ENCODE measurements at places on chromosomes 4 and X.

DNA sequence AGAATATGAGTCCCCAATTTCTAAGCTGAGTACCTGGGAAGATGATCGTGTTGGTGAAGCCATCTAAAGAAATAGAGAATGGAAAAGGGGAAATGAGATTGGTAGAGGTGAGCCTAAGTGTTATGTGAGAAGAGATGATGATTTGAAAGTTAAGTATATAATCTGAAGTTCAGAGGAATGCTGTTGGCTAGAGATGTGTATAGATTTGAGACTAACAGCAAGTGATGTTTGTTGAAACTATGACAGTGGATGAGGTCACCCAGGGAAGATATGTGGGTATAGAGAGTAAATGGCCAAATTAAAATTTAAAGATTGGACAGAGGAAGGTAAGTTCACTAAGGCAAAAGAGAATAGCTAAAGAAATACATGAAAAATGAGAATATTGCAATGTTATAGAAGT is 324.2 kb downstream of the MAPK10 start:
- no peak for DNase-seq

GRCh38 chrX:88944661-88945060 is 197.6 kb downstream of the CPXCR1 start:
- DNase-seq: no peak

DNA sequence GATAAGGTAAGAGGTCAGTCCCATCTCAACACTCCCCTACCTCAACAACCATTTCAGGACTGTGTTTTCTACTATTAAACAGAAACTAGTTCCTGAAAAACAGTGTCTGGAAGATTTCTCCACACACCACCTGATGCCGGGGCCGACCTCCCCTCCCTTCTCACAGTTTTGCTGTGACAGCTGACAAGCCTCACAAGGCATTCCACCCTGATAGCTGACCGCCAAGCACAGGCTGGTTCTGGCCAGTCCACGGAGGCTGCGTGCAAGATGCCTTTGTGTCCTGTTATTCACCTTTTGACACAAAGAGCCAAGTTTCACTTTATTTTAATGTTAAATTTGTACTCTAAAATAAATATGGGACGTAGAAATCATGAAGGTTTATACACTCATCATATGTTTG is 758.6 kb downstream of the PDHA2 start:
- DNase-seq: no peak

DNA sequence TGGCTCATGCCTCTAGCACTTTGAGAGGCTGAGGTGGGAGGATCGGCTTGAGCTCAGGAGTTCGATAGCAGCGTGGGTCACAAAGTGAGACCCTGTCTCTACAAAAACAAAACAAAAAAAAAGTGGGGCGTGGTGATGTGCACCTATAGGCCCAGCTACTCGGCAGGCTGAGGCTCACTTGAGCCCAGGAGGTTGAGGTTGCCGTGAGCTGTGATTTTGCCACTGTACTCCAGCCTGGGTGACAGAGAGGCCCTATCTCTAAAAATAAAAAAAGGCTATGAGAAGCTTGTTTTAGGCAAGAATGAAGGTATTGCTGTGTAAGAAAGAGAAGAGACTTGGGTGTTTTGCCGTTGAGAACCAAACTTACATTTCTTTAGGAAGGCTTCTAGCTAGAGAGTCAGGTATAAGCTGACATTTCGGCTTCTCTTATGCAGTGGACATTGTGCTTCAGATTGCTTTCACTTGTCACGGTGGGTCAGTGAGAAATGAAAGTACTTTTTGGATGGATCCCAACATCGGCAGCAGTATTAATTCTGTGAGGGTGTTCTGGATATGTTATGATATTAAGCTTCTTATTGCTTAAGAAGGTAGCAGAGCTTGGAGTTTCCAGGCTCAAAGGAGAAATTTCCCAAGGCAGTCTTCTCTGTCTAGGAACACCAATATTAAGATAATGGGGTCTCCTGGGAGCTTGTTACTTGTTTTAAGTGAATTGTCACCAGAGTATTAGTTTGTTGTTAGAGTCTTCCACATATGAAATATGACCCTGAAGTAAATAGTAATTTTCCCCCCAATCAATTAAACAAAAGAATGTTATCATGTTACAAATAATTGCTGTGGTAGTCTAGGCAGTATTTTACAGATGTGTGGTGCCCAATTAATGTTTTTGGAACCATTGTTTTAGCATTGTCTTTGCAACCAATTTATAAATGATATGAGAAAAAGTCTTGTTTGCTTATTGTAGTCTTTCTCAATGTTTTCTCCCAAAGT is 17.6 kb downstream of the TMEM131L start:
- no peak for DNase-seq

- DNase-seq: no peak
Observed at GRCh38 chr4:67700116-67700737, 728 bp downstream of the UBA6 start.

GRCh38 chr4:175054980-175055379 is 136.8 kb downstream of the ADAM29 start:
- DNase-seq: no peak

DNA sequence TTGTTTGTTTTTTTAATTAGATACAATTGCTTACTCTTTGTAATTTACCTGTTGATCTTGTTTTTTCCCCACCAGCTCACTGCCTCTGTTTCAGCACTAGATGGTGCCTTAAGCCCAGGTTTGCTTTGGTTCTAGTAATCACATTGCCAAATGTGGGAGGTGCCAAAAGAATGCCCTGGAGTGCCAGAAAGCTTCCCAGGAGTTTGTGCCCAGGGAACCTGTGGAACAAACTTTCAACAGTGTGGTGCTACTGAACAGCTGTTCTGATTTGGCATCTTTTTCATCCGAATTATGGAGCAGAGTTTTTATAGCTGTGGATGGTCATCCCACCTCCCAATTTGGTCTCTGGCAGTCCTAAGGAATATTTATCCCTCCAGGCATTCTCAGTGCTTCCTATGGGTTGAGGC is 1000.7 kb downstream of the STIM2 start:
- no peak for DNase-seq

DNA sequence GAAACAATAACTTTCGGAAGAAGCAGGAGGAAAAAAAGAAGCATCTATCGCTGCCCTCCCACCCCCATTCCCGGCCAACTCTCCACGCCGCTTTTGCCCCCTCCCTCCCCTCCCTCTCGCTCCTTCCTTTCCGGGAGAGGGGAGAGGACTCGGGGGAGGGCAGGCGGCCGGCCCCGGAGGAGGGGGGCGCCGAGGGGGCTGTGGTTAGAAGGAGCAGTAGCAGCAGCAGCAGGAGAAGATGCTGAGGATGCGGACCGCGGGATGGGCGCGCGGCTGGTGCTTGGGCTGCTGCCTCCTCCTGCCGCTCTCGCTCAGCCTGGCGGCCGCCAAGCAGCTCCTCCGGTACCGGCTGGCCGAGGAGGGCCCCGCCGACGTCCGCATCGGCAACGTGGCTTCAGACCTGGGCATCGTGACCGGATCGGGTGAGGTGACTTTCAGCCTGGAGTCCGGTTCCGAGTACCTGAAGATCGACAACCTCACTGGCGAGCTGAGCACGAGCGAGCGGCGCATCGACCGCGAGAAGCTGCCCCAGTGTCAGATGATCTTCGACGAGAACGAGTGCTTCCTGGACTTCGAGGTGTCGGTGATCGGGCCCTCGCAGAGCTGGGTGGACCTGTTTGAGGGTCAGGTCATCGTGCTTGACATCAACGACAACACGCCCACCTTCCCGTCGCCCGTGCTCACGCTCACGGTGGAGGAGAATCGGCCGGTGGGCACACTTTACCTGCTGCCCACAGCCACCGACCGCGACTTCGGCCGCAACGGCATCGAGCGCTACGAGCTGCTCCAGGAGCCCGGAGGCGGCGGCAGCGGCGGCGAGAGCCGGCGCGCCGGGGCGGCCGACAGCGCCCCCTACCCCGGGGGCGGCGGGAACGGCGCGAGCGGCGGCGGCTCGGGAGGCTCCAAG is 1.3 kb downstream of the PCDH7 start:
- no peak for DNase-seq

GRCh38 chr4:37970702-37971101 is 10.5 kb downstream of the PTTG2 start:
- peak; percentile 16 for DNase-seq

DNA sequence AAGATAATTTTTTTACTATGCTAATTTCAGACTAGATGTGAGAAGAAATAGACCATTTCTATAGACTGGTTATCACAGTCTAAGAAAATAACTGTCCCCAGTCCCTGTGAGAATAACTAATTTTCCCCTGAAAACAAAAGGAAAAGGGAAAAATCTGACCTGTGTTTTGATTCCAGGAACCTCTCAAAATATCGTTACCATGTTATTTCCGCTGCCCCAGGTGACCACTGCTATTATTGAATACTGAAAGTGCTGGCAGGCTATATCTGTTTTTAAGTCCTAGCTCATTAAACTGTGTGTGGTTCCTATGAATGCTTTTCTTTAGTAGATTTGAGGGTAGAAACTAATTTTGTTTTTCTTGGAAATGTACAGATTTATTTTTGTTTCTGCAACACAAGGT is 83.6 kb downstream of the GAB1 start:
- DNase-seq: no peak

DNA sequence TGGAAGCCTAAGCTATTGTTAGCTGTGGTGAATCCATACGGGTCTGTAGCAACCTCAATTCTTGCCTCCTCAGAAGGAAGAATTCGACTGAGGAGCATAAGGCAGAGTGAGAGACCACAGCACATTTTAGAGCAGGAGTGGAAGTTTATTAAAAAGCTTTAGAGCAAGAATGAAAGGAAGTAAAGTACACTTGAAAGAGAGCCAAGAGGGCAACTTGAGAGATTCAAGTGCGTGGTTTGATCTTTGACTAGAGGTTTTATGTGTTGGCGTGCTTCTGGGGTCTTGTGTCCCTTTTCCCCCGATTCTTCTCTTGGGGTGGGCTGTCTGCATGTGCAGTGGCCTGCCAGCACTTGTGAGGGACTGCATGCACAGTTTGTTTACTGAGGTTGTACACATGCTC is 880.6 kb upstream of the INTU start:
- no peak for DNase-seq

DNA sequence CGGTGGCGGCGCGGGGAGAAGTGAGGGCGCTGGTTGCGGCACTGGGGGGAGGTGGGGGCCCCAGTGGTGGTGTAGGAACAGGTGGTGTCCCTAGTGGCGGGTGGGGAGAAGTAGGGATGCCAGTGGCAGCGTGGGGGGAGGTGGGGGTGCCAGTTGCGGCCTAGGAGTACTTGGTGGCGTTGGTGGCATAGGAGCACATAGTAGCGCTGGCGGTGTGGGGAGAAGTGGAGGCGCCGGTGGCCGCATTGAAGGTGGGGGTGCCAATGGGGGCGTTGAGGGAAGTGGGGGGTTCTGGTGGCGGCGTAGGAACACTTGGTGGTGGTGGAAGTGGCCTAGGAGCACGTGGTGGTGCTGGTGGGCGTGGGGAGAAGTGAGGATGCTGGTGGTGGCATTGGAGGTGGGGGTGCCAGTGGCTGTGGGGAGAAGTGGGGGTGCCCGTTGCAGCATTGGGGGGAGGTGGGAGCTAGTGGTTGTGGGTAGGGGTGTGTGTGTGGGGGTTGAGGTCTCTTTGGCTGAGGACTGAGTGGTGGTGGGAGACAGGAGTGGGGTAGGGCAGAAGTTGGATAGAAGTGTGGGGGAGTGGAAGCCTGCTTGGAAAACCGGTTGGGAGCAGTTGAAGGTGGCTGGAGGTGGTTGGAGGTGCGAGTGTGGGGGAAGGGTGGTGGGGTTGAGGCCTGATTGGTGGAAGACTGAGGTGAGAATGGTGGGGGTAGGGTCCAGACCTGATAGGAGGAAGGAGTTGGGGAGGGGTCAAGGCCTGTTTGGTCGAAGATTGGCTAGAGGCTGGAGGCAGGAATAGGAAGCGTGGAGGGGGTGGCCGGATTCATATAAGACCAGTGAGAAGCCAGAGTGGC is 1.1 kb downstream of the GCNA start:
- no peak for DNase-seq

DNA sequence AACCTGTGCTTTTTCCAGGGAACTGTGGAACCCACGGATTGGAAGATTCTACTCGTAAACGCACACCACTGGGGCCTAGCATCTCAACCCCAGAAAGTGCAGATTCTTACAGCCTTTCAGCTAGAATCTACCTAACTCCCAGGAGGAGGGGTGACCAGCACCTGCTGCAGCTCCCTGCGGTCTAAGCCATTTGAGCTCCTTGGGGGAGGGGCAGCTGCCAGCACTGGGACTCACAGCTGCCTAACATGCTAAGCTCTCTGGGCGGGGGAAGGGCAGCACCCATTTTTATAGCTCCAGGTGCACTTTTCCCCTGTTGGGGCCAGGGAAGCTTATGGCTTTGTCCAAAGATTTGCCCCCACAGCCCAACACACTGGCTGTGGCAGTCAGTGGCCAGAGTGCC is 595.7 kb upstream of the EPHA5 start:
- DNase-seq: no peak

- DNase-seq: no peak
Observed at GRCh38 chr4:58303456-58303855, 1193.3 kb upstream of the IGFBP7 start.

- DNase-seq: no peak
Observed at GRCh38 chrX:18855919-18856644, 127.8 kb downstream of the PHKA2 start.

DNA sequence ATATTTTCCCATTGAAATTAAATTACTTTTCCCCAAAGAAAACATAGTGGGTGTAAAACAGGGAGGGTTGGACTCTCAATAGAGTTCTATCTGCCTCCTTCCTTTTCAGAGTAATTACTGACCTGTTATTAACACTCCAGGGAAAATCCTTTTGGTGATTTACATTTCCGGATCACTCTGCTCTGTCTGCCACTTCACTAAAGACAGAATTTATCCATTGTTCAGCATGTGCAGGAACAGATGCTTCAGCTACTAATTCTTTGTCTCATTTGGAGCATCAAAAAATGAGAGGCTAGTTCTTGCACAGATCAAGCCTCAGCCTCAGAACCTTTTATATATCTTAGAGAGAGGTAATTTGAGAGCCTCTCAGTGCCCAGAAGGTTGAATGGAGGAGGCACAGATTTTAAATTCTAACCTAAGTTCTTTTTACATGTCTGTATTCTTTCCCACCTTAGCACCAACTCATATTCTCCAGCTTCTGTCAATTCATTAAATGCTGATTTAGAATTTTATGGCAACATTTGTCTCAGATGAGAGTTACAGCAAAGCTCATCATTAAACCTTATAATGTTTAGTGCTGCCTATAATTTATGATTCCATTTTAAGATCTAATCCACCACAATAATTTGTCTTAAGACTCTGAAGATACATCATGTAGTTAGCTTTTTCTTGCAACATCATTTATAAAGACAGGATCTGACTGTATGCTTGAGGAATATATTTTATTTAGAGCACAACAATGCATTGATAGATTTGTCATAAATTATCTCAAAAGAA is 1494.4 kb downstream of the STIM2 start:
- DNase-seq: no peak

DNA sequence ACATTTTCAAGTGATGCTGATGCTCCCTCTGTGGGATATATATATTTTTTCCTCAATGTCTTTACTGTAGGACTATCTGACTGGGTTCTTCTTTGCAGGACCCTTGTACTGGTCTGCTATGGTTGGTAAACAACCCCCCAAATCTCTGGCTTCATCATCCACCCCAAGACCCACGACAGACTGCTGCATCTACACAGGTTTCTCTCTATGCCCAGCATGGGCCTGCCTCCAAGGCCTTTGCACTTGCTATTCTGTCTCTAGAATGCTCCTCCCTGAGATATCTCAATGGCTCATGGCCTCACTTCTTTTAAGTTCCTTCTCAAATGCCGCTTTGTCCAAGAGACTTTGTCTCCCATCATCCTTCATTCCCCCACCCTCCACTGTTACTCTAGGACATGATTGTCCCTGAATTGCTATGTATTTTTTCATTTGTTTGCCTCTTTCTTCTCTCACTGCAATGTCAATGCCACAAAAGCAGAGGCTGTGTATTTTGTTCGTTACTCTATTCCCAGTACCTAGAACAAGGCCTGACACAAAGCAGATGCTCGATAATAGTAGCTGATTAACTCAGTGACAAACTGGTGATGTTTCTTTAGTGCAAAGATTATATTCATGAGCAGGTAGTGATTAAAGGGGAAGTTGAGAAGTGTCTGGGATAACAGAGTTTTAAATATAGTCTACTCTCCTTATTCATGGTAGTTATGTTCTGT is 6.6 kb downstream of the EVC start:
- no peak for DNase-seq

Data from activated T-helper 1 cell treated with anti-CD3 and anti-CD28 coated beads, Interleukin-2, amount 50 U/mL, for 16 hours (primary cell).